ENCODE measurements at places on chromosomes 6 and 20. TPM values are rescaled to one million over a fixed set of nuclear protein-coding genes. Genes with fewer than 3 reads are reported as not detected.

Gene SYCP2L
- total RNA-seq = not detected

Gene GHRH
- total RNA-seq = not detected

Gene TBXT
- total RNA-seq = not detected

Gene AKAP12
- total RNA-seq = 26.2 TPM

Gene MOCS3
- 2.8 TPM for total RNA-seq

Gene SIRPB2
- 2.9 TPM for total RNA-seq

Gene SPDEF
- total RNA-seq = 2.2 TPM

Gene PPP1R16B
- 5.2 TPM for total RNA-seq

Gene ZBTB12
- total RNA-seq = 0.43 TPM

Gene SLX4IP
- 2.3 TPM for total RNA-seq

Gene ENPP5
- 2.6 TPM for total RNA-seq

Gene GNMT
- 21.3 TPM for total RNA-seq

Gene OR2B3
- not detected for total RNA-seq

Gene BANF2
- total RNA-seq = not detected

Gene TMEM244
- total RNA-seq = not detected

Gene HDAC2
- 11.0 TPM for total RNA-seq

Gene PLAGL2
- total RNA-seq = 5.8 TPM

Gene MUCL3
- total RNA-seq = 252 TPM

Gene LTA
- not detected for total RNA-seq

Gene LYRM4
- 16.9 TPM for total RNA-seq

Gene SLC35F1
- under 0.01 TPM for total RNA-seq

Gene C4A
- total RNA-seq = 32.1 TPM

Gene MYB
- total RNA-seq = 4.2 TPM

Gene LPA
- not detected for total RNA-seq

Gene SPTLC3
- total RNA-seq = 1.9 TPM

Gene EYA2
- total RNA-seq = 86.2 TPM

Gene SAMD10
- 68.1 TPM for total RNA-seq

Gene EEF1A2
- total RNA-seq = 0.58 TPM

Gene TRIM40
- not detected for total RNA-seq

Gene CDC5L
- total RNA-seq = 9.9 TPM

Gene ARMC12
- not detected for total RNA-seq

Gene MICAL1
- 13.8 TPM for total RNA-seq

Gene HFE
- 4.5 TPM for total RNA-seq

Gene SNAI1
- 3.2 TPM for total RNA-seq

Gene C20orf202
- not detected for total RNA-seq

Gene SLC17A2
- not detected for total RNA-seq

Gene PGK2
- not detected for total RNA-seq

Gene LIN28B
- total RNA-seq = not detected

Gene TOMM6
- total RNA-seq = 68.7 TPM

Gene NDUFAF4
- total RNA-seq = 11.2 TPM

Gene FOXA2
- total RNA-seq = 7.5 TPM

Gene IL17F
- not detected for total RNA-seq

Gene HEY2
- 1.7 TPM for total RNA-seq

Gene SLC17A3
- total RNA-seq = not detected

Gene KLC4
- total RNA-seq = 410 TPM

Gene RING1
- total RNA-seq = 140 TPM

Gene DDX43
- total RNA-seq = 24.9 TPM

Gene FBXO9
- total RNA-seq = 53.1 TPM

Gene TRDN
- total RNA-seq = not detected

Gene KCNK16
- total RNA-seq = not detected

Gene GRM4
- not detected for total RNA-seq

Gene GJA10
- not detected for total RNA-seq

Gene MATN4
- 0.37 TPM for total RNA-seq

Gene TMEM217
- not detected for total RNA-seq

Gene BPIFA1
- not detected for total RNA-seq

Gene SLC2A10
- total RNA-seq = 29.0 TPM

Gene F13A1
- 59.3 TPM for total RNA-seq

Gene NOX3
- total RNA-seq = not detected

Data from stomach (tissue), 19 donors.